Heart left ventricle (tissue), 16 donors: ENCODE measurements at places on chromosomes 5 and 9. TPM values are rescaled to one million over a fixed set of nuclear protein-coding genes. Genes with fewer than 3 reads are reported as not detected.

BAAT gene
- not detected for total RNA-seq

CMBL gene
- 12.4 TPM for total RNA-seq

NR6A1 gene
- 1.3 TPM for total RNA-seq

CD74 gene
- 345 TPM for total RNA-seq

PDE6A gene
- 0.23 TPM for total RNA-seq

DNA sequence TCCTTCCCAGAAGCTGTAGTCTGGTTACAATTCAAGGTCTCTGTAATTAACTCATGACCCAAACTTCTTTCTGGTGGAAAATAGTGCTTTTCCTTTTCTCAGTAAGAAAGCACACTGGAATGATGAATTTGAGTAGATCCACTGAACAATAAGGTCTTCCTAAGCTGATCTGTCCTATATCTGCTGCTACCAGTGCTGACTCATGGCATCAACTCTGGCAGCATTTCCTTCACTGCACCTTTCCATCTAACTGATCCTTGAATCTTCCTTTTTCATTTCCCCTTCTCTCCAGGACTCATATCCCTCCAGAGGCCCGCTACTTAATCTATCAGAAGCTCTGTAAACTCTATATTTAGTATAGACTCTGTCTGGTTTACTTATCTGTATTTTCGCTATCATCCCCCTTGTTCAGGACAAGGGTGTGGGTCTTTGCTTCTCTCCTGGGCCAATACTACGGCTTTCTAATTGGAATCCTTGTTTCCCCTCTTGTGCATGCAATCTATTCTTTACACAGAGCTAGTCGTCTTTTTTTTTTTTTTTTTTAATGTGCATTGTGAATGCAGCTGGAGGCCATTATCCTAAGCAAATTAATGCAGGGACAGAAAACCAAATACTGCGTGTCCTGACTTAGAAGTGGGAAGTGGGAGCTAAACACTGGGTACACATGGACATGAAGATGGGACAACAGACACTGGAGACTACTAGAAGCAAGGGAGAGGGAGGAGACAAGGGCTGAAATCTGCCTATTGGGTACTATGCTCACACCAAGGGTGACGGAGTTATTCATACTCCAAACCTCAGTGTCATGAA, 192.2 kb upstream of the RPS23 start:
- DNase-seq = no peak

GRCh38 chr5:154196281-154196680, 5.7 kb downstream of the GALNT10 start:
- DNase-seq = no peak

- DNase-seq = no peak
These were observed 276.1 kb downstream of the ARHGAP26 start for GRCh38 chr5:143046314-143046713.

DNA sequence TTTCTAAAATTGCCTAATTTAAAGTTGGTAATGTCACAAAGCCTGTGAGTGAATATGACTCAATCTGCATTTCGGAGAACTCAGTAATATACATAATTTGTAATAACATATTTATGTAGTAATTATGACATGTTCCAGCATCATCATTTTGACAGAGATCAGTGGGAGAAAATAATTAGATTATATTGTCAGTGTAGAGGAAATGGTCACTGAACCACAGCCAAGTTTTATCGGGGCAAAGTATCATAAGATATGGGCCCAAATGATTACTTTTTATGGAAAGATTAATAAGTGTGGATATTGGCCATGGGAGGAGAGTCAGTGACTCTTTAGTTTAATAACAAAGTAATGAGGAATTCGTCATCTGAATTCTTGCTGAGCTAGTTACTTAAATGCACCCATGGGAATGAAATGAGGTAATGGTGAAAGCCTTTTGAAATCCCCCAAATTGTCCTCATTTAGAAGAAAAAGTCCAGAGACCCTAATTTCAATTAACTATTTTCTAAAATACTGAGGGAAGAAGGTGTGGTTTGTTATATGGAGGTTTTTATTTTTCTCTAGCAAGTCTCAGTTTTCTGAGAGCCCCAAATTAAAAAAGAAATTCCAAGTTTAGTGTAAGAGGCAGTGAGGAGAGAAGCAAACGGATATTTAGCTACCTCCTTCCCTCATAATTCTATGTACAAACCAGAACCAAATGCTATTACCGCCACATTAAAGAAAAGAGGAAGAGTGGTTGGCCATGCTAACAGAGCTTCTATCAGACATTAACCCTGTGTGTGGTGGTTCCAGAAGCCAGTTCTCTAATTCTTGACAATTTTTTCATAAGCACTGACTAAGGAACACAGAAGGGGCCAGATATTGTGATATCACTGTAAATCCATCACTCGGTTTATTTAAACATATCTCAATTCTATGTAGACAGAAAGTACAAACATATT, 37.7 kb upstream of the MRPS30 start:
- no peak for DNase-seq

- no peak for DNase-seq
These were observed 8.3 kb downstream of the RGS14 start for GRCh38 chr5:177365845-177366527.
